Progenitor cell of endocrine pancreas (in vitro differentiated cells): ENCODE measurements at places on chromosomes 13 and 19. TPM values are rescaled to one million over a fixed set of nuclear protein-coding genes. Genes with fewer than 3 reads are reported as not detected.

GRCh38 chr19:53254411-53255341, at the start of gene ZNF677:
Gene ZNF677, minus strand, starts transcription at chr19:53254873. Its CDS starts 3,323 bp downstream, at chr19:53251550.
- peak; percentile 77 for DNase-seq
- peaks cover 2% of the 10 kb centered on the region for H3K27me3 ChIP-seq
- peak within 1 kb of the TSS; percentile 95 for H3K4me3 ChIP-seq
- H3K4me1 ChIP-seq = peaks cover 4% of the 10 kb centered on the region

- H3K4me1 ChIP-seq = peaks cover 40% of the 10 kb centered on the region
- no peak for DNase-seq
- H3K36me3 ChIP-seq = peaks cover 3% of the 10 kb centered on the region
- peak overlapping the region; percentile 43 for H3K27ac ChIP-seq
These were observed 295.8 kb downstream of the NDFIP2 start for GRCh38 chr13:79776531-79777295.

GRCh38 chr13:49859560-49859959, 67.1 kb upstream of the KPNA3 start:
- H3K27me3 ChIP-seq = no peaks in the 10 kb centered on the region
- peaks cover 13% of the 10 kb centered on the region for H3K4me1 ChIP-seq
- H3K4me3 ChIP-seq = no peak overlapping the region

DNA sequence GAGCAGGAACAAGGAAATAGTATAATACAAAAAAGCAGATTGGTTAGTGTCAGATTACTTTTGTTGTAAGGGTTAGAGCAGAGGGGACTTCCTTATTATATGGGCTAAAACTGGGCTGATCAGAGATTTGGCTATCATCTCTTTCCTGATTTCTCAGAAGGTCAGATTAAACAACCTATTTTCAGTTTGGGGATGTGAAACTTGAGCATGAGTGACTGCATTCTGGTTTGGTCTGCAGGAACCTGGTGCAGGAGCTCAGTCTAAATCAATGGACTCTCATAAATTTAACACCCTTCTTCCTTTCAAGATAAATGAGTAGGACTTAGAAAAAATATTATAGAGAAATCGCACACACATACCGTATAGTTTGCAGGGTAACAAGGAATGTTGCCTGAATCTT, 12.9 kb upstream of the RFXAP start:
- no peak overlapping the region for H3K4me3 ChIP-seq
- H3K27ac ChIP-seq = no peak overlapping the region
- DNase-seq = no peak

DNA sequence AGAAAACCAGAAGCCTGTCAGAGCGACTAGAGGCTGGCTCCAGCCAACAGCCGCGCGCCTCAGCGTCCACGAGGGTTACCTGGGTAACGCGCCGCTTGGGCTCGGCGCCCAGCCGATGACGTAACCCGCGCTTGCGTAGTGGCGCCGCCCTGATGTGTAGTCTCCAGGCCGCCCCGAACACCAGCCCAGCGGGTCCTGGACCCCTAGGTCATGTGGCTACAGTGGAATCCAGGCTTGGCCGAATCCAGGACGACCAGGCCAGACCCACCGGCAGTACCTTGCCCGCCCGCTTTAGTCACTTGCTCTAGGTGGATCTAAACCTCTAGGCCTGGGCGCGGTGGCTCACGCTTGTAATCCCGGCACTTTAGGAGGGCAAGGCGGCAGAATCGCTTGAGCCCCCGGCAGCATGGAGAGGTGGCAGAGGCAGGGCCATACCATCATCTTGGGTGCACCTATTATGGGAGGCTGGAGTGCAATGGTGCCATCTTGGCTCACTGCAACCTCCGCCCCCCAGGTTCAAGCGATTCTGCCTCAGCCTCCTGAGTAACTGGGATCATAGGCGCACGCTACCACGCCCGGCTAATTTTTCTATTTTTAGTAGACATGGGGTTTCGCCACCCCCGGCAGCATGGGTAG, 7.2 kb upstream of the ZNF606 start:
- no peaks in the 10 kb centered on the region for H3K27me3 ChIP-seq
- H3K4me3 ChIP-seq = no peak overlapping the region
- H3K36me3 ChIP-seq = peaks cover 72% of the 10 kb centered on the region
- H3K4me1 ChIP-seq = no peaks in the 10 kb centered on the region
- H3K27ac ChIP-seq = no peak overlapping the region

DNA sequence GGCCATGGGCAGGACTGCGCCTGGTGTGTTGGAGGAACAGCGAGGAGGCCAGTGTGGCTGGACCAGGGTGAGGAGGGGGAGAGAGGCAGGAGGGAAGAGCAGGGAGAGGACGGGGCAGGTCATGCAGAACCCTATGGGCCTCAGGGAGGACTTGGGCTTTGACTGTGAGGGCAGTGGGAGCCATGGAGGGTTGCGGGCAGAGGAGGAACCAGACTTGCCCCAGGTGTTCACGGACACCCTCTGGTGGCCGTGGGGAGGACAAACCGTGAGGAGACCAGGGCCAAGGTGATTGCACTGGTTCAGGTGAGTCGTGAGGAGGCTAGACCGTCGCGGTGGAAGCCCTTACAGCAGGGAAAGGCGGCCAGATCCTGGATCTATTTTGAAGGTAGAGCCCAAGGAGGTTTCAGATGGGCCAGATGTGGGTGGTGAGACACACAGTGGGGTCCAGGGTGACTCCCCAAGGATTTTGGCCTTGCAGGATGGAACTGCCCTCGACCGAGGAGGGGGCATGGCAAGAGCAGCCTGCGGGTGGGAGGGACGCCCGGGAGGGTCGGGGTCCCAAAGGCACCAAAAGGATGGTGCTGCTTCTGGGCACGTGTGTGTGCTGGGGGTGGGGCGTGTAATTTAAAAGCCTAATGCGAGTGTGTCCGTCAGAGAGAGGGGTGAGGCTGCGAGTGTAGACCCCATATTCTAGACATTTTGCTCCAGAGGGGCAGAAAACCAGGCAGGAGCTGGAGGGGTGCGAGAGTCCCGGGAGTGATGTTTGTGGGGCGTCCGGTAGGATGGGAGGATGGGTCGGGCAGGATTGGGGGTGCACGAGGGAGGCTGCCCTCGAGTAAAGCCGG, 2.7 kb upstream of the REXO1 start:
- H3K27me3 ChIP-seq = no peaks in the 10 kb centered on the region
- no peak for DNase-seq
- no peak overlapping the region for H3K4me3 ChIP-seq
- H3K27ac ChIP-seq = no peak overlapping the region

DNA sequence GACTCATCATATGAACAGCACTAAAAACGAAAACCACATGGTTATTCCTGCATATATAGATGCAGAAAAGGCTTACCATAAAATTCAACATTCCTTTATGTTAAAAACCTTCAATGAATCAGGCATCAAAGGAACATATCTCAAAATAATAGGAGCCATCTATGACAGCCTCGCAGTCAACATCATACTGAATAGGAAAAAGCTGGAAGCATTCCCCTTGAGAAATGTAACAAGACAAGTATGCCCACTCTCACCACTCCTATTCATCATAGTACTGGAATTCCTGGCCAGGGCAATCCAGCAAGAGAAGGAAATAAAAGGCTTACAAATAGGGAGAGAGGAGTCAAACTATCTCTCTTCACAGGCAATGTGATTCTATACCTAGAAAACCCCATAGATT, 179.6 kb upstream of the HTR2A start:
- no peaks in the 10 kb centered on the region for H3K27me3 ChIP-seq
- H3K4me1 ChIP-seq = peaks cover 8% of the 10 kb centered on the region
- no peak overlapping the region for H3K4me3 ChIP-seq
- H3K27ac ChIP-seq = no peak overlapping the region
- DNase-seq = no peak

GRCh38 chr13:21076253-21076652, 14.9 kb upstream of the LATS2 start:
- H3K4me3 ChIP-seq = peak overlapping the region; percentile 38
- H3K27ac ChIP-seq = no peak overlapping the region
- peaks cover 5% of the 10 kb centered on the region for H3K4me1 ChIP-seq
- peaks cover 33% of the 10 kb centered on the region for H3K27me3 ChIP-seq

The RNF17 gene
- total RNA-seq = not detected in 2 replicates

The SOX1 gene
- total RNA-seq = 0.51 and 0.57 TPM in 2 replicates

- DNase-seq = no peak
- H3K36me3 ChIP-seq = no peaks in the 10 kb centered on the region
- no peaks in the 10 kb centered on the region for H3K4me1 ChIP-seq
- no peak overlapping the region for H3K27ac ChIP-seq
- no peak overlapping the region for H3K4me3 ChIP-seq
- H3K27me3 ChIP-seq = peaks cover 20% of the 10 kb centered on the region
These were observed 431 bp downstream of the FUT3 start for GRCh38 chr19:5850743-5851293.

DNA sequence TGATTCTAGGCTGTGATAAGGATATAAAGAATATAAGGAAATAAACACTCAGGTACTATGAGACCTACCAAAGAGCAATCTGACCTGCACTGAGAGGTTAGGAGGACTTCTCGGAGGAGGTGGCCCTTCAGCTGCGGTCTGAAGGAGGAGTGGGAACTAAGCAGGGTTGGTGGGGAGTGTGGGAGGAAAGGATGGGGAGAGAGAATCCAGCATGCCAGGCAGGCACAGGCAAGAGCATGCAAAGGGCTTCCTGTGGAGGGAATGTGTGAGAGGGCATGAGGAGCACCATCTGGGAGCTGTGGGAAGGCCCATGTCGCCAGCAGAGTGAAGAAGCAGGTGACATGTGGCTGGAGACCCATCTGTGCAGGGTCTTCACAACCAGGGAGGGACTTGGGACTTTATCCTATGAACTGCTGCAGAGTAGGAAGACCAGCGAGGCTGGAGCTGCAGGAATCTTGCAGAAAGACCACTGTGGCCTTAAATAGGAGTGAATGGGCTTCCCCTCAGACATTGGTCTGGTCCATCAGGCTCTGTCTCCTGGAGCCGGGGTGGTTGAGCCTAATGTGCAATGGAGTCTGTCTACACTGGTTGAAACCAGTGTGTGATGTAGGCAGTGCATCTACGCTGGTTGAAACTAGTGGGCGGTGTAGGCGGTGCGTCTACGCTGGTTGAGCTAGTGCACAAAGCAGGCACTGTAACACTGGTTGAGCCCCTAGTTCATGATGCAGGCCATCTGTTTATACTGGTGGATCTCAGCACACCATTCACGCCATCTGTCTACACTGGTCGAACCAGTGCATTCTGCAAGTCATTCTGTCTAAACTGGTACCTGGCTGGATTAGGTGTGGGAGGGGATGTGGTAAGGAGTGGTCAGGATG, 6.4 kb downstream of the CHST8 start:
- H3K4me3 ChIP-seq = no peak overlapping the region
- H3K4me1 ChIP-seq = peaks cover under 1% of the 10 kb centered on the region
- no peak for DNase-seq
- H3K27me3 ChIP-seq = peaks cover 58% of the 10 kb centered on the region
- no peaks in the 10 kb centered on the region for H3K36me3 ChIP-seq
- H3K27ac ChIP-seq = no peak overlapping the region

The S1PR5 gene
- not detected in 2 replicates for total RNA-seq

- DNase-seq = peak; percentile 53
- H3K27me3 ChIP-seq = no peaks in the 10 kb centered on the region
- H3K36me3 ChIP-seq = no peaks in the 10 kb centered on the region
- no peak overlapping the region for H3K4me3 ChIP-seq
These were observed 46.3 kb downstream of the CCNE1 start for GRCh38 chr19:29858000-29858596.

The KLK10 gene
- not detected in 2 replicates for total RNA-seq

DNA sequence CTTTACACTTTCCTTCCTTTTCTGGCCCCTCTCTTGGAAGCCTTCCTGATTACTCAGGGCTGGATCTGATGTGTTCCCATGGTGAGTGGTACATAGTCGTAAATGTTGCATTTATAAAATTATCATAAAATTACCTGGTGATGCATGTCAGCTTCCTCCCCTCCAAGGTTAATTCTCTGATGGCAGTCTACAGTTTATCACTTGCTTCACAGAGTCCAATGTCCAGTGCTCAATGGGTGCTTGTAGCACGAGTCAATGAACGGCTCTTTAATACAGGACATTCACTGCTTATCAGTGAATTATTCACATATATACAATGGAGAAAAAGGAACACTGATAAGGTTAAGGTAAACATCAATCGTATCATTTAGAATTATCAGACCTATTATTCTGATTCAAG, 27.0 kb upstream of the OXGR1 start:
- peaks cover 34% of the 10 kb centered on the region for H3K27me3 ChIP-seq
- peaks cover 9% of the 10 kb centered on the region for H3K4me1 ChIP-seq
- H3K4me3 ChIP-seq = no peak overlapping the region
- peaks cover 1% of the 10 kb centered on the region for H3K36me3 ChIP-seq
- DNase-seq = no peak

GRCh38 chr13:112871742-112872141, 97.3 kb upstream of the MCF2L start:
- no peak overlapping the region for H3K4me3 ChIP-seq
- no peaks in the 10 kb centered on the region for H3K27me3 ChIP-seq
- peaks cover 23% of the 10 kb centered on the region for H3K36me3 ChIP-seq
- no peak overlapping the region for H3K27ac ChIP-seq
- DNase-seq = no peak

DNA sequence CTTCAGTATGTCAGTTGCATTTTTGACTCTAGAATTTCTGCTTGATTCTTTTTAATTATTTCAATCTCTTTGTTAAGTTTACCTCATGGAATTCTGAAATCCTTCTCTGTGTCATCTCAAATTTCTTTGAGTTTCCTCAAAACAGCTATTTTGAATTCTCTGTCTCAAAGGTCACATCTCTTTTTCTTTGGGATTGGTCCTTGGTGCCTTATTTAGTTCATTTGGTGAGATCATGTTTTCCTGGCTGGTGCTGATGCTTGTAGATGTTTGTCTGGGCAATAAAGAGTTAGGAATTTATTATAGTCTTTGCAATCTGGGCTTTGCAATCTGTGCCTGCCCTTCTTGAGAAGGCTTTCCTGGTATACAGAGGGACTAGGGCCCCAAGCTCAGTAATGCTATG, 18.5 kb upstream of the KBTBD7 start:
- H3K36me3 ChIP-seq = peaks cover 13% of the 10 kb centered on the region
- H3K27me3 ChIP-seq = no peaks in the 10 kb centered on the region
- no peaks in the 10 kb centered on the region for H3K4me1 ChIP-seq
- H3K4me3 ChIP-seq = no peak overlapping the region

DNA sequence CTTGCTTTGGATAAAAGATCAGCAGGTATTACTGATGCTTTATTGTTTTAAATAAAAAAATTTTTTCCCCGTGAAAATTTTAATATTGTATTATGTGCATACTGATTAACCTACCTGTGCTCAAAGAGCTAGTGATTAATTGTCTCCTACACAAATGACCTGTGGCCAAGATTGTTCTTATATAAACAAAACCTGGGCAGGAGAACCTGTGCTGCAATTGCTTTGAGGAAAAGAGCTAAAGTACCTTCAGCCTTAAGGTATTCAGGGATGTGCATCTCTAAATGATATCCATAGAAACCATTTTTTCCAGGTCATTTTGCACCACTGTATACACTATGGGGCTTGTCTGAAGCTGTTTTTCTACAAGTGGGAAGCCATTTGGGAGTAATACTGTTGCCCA, 1.2 kb downstream of the FRY start:
- H3K27ac ChIP-seq = no peak overlapping the region
- H3K36me3 ChIP-seq = no peaks in the 10 kb centered on the region
- H3K4me1 ChIP-seq = peaks cover 43% of the 10 kb centered on the region
- no peak for DNase-seq
- peaks cover 5% of the 10 kb centered on the region for H3K27me3 ChIP-seq

The RFX2 gene
- total RNA-seq = 24.2 and 24.8 TPM in 2 replicates
